Activated T-cell treated with anti-CD3 and anti-CD28 coated beads, Interleukin-2, amount 50 U/mL, for 1 hour (primary cell): ENCODE measurements at places on chromosomes 3 and 15.

GRCh38 chr3:166713787-166714186, 666.3 kb downstream of the ZBBX start:
- DNase-seq = no peak

GRCh38 chr15:73748730-73749129, 4.4 kb downstream of the INSYN1 start:
- DNase-seq = no peak

DNA sequence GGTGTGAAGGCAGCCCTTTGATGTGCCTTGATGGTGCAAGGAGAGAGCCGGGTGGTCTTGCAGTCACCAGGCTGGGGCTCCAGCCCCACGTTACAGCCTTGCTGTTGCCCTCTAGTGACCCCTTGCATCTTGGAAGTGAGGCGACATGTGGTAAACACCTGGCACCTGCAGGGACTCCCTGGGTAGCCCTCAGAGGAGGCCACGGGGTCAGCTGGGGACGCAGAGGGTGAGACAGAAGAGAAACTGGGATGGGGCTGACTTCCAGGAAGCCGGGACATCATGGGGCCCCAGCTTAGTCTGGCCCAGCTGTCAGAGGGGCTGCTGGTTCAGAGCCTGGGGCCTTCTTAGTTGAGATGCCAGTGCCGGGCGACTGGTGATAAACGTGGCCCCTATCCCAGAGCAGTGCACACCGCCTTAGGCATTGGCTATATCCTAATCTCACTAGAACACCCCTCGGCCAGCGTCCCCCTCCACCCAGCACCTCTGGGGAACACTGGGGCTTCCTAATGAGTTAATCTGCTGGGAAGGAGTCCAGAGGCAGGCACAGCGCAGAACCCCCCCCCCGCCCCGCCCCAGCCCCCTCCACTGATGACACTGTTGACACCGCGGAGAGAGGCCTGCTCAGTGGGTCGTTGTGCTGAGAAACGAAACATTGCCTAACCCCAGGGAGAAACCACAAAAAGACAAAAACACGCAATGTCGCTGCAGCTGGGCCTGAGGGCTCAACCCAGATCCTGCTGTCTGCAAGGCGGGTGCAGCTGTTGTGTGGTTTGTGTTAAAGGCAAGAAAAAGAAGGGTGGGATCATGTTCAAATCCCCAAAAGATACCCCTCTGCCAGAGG, 60.5 kb upstream of the KLF13 start:
- DNase-seq = peak; percentile 66

DNA sequence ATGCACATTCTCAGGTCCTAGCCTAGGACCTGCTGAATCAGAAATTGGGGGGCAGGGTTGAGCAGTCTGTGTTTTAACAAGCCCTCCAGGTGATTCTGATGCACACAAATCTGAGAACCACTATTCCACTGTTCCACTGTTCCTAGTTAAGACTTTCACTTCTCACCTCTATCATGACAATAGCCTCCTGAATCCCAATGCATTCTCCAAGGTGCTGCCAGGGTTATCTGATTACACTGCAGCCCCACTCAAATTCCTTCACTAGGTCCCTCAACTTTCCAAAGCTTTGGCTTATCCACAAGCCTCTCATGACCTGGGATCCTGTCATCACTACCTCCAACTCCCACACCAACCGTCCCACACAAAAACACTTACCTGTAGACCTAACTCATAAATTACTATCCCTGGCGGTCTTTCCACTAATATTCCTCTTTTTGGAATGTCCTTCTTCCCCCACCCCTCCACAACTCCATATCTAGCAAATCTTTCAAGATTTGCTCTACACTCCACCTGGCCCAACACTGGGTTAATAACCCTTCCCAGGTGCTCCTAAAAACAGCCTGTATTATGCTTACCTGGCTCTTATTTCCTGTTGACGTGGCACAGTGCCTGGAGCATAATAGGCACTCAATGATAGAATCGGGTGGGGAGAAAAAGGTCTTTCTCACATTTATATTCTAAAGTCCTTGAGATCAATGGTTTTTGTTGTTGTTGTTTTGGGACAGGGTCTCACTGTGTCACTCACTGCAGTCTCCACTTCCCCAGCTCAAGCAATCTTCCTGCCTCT, 27.2 kb downstream of the TBL1XR1 start:
- DNase-seq = no peak

DNA sequence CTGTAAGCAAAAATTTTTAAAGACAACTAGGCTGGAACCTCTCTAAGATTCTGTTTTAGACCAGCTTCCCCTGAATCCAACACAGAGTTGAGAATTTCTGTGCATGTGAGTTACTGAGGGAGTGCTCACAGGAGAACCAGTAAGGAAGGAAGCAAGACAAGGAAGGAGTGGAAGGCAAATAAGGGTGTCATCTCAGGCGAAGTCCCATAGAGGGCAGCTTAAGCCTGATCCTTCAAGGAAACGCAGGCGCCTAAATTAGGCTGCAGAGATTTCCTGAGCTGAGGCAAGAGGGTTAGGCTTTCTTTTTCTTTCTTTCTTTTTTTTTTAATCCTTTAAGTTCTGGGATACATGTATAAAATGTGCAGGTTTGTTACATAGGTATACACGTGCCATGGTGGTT, 36.2 kb upstream of the COL6A6 start:
- DNase-seq = no peak
